Thoracic aorta (tissue), 2 donors: ENCODE measurements at places on chromosomes 12 and 14. TPM values are rescaled to one million over a fixed set of nuclear protein-coding genes. Genes with fewer than 3 reads are reported as not detected.

Gene PRB2
- total RNA-seq, result not detected

Gene RNU4-1
- not detected for total RNA-seq

Gene TOMM20L
- not detected for total RNA-seq

Gene RNF34
- total RNA-seq, result 55.5 TPM

Gene RNFT2
- 1.5 TPM for total RNA-seq

Gene SRRM4
- total RNA-seq, result not detected

Gene SLC41A2
- 67.1 TPM for total RNA-seq

Gene FLVCR2
- 8.3 TPM for total RNA-seq

Gene LRP1-AS
- total RNA-seq, result not detected

Gene SRSF5
- 365 TPM for total RNA-seq

Gene FOS
- total RNA-seq, result 3,038 TPM

Gene POC1B
- 30.7 TPM for total RNA-seq

Gene SIX4
- 14.0 TPM for total RNA-seq

Gene MYH6
- total RNA-seq, result not detected

Gene ACVRL1
- 90.2 TPM for total RNA-seq

Gene CD9
- total RNA-seq, result 249 TPM

Gene NPAS3
- 1.1 TPM for total RNA-seq

Gene ETV6
- total RNA-seq, result 41.4 TPM

Gene TCL1A
- not detected for total RNA-seq

Gene BCL2L14
- 0.85 TPM for total RNA-seq

Gene KLHL33
- 0.14 TPM for total RNA-seq

Gene PTPRR
- 0.27 TPM for total RNA-seq

Gene CIROP
- not detected for total RNA-seq

Gene HSPB8
- 108 TPM for total RNA-seq

Gene UNC119B
- total RNA-seq, result 26.0 TPM

Gene ADCY4
- total RNA-seq, result 25.5 TPM

Gene MUCL1
- not detected for total RNA-seq

Gene CCDC196
- not detected for total RNA-seq

Gene TMTC2
- 8.6 TPM for total RNA-seq

Gene GNPTAB
- total RNA-seq, result 24.0 TPM

Gene FAM222A
- total RNA-seq, result 2.9 TPM

Gene GLIPR1L1
- not detected for total RNA-seq

Gene SERPINA9
- total RNA-seq, result 2.3 TPM
